ENCODE measurements at places on chromosomes 12 and 14. TPM values are rescaled to one million over a fixed set of nuclear protein-coding genes. Genes with fewer than 3 reads are reported as not detected.

Gene KRT80
- total RNA-seq = 0.12 TPM

Gene DBX2
- total RNA-seq = not detected

Gene DEGS2
- not detected for total RNA-seq

Gene ALX1
- total RNA-seq = 0.54 TPM

Gene TBC1D30
- total RNA-seq = 1.0 TPM

Gene ARHGEF25
- total RNA-seq = 9.6 TPM

Gene MYBPC1
- not detected for total RNA-seq

Gene CLMN
- 1.6 TPM for total RNA-seq

Gene BTBD7
- total RNA-seq = 21.5 TPM

Gene DCN
- total RNA-seq = 2,110 TPM

Gene RNASE7
- not detected for total RNA-seq

Gene RNF10
- total RNA-seq = 86.4 TPM

Gene FNTB
- total RNA-seq = 9.3 TPM

Gene RNASE4
- 133 TPM for total RNA-seq

Gene ZNF891
- total RNA-seq = 1.00 TPM

Gene KRT5
- 0.78 TPM for total RNA-seq

Gene SMOC1
- 1.8 TPM for total RNA-seq

Gene VWF
- total RNA-seq = 14.3 TPM

Gene ANO2
- total RNA-seq = 0.05 TPM

Gene OR4E2
- total RNA-seq = not detected

Gene TCL1A
- not detected for total RNA-seq

Gene FOXG1
- 0.05 TPM for total RNA-seq

Gene MAP1LC3B2
- 0.24 TPM for total RNA-seq

Gene GALNT6
- total RNA-seq = 4.8 TPM

Gene OVCH1
- total RNA-seq = 0.20 TPM

Gene GPRC5A
- 2.6 TPM for total RNA-seq

Gene WNT1
- not detected for total RNA-seq

Gene CIROP
- 0.83 TPM for total RNA-seq

Gene SLC6A15
- 3.2 TPM for total RNA-seq

Gene CHMP4A
- total RNA-seq = 43.9 TPM

Gene ANP32D
- not detected for total RNA-seq

Gene SERPINA12
- not detected for total RNA-seq

Gene INHBC
- not detected for total RNA-seq

Gene AHNAK2
- 56.9 TPM for total RNA-seq

Gene AQP2
- 0.31 TPM for total RNA-seq

Gene ANKRD33
- total RNA-seq = 0.44 TPM

Gene AQP6
- total RNA-seq = 0.37 TPM

Gene KIF26A
- total RNA-seq = not detected

Gene TMTC1
- total RNA-seq = 65.7 TPM

Gene LPAR5
- total RNA-seq = not detected

Measured in cardiac ventricle fibroblast (primary cell).